Progenitor cell of endocrine pancreas (in vitro differentiated cells): ENCODE measurements at places on chromosomes 7 and 10.

GRCh38 chr7:90401989-90402388, 1.3 kb upstream of the CLDN12 start:
- DNase-seq, result no peak

DNA sequence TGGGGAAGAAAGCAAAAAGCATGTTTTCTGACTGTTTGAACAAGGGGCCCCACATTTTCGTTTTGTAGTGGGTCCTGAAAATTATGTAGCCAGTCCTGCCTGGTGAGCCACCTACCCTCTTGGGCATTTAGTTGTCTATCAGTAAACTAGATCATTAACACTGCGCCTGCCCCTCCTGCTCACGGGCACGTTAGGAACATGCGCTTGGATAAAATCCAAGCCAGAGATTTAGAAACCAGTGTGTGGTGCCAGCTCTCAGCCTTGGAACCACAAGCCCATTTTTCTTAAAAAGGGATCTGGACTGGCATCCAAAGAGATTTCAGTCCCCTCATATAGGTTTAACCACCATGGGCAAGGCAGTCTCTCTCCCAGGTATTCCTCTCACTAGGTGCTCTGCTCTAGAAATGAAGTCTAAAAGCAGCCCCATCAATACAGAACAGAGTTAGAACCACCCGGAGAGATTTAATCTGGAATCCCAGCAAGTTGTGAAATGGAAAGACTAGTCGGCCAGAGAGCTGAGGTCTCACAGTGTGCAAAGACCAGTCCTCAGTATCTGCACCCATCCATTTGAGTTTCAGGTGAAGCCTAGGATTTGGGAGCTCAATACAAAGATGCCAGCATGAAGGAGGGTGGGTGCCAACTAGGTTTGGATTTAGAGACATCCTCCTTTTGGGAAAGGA, 123.9 kb upstream of the TCF7L2 start:
- DNase-seq, result no peak

GRCh38 chr7:1131471-1132265, 28.3 kb downstream of the ZFAND2A start:
- DNase-seq, result no peak

GRCh38 chr7:17044396-17044795, 162.6 kb upstream of the AGR3 start:
- DNase-seq, result no peak

GRCh38 chr7:30800785-30801252, 29.6 kb downstream of the MINDY4 start:
- no peak for DNase-seq

- no peak for DNase-seq
Measured at GRCh38 chr10:129772468-129773358, 191.4 kb downstream of the EBF3 start.

GRCh38 chr10:49083261-49083660, 32.1 kb downstream of the VSTM4 start:
- no peak for DNase-seq

DNA sequence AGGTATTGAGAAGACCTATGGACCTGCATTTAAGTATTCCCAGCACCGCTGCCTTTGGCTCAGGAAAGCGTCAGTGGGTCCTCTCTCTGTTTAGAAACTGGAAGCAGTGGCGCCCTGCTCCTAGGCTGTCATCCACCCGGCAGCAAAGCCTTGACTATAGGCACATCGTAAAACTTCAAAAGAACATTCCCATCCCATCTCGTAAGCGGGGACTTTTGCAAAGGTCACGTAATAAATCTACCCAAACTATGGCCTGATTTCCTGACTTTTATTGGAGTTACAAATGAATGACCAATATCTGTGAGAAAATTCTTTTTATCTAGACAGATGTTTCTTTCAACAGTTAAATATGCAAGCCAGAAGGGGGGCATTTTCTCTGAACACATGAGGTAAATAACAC, 115.8 kb upstream of the TCERG1L start:
- no peak for DNase-seq

- DNase-seq, result no peak
Measured at GRCh38 chr10:95832216-95833041, 75.3 kb upstream of the CC2D2B start.

DNA sequence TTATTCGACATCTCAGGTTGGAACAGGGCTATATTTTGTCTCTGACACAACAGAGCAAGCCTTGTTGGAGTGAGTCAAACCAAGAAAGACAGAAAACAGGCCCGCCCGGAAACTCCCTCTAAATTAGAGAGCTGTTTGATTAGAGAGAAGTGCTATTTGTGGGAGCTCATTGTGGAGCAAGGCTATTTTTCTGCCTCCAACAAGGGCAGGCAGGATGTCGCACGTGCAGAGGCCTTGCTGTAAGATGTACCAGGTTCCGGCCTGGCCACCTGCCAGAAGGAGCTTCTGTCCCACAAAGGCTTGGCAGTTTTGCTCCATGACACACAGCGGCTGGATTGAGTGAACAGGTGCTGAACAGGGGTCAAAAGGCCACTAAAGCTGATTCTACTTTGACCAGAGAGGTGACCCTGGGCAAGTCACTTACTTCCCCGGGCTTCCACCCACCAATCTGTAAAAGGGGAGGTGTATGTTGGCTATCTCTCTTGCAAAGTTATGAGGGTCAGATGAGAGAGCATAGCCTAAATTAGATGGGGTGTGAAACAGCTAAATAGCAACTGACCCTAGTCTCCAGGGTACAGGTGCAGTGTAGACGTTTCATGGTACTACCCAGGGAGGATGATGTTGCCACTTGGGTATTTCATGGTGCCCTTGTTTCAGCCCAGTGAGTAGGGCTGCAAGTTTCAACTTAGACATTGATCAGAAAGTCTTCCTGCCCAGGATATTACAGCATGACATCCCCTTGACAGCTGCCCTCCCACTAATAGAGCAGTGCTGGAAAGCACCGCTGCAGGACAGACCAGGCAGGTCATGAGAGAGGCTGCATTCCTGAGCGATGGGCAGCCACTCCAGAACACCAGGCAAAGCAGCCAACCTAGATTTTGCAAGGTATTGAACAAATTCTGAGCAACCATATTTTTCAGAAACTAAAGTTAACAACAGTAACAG, 62.0 kb downstream of the VSTM4 start:
- DNase-seq, result no peak

- no peak for DNase-seq
Measured at GRCh38 chr7:26122745-26123144, 29.3 kb upstream of the NFE2L3 start.

GRCh38 chr10:132706701-132707100, 79.2 kb downstream of the NKX6-2 start:
- DNase-seq, result no peak

DNA sequence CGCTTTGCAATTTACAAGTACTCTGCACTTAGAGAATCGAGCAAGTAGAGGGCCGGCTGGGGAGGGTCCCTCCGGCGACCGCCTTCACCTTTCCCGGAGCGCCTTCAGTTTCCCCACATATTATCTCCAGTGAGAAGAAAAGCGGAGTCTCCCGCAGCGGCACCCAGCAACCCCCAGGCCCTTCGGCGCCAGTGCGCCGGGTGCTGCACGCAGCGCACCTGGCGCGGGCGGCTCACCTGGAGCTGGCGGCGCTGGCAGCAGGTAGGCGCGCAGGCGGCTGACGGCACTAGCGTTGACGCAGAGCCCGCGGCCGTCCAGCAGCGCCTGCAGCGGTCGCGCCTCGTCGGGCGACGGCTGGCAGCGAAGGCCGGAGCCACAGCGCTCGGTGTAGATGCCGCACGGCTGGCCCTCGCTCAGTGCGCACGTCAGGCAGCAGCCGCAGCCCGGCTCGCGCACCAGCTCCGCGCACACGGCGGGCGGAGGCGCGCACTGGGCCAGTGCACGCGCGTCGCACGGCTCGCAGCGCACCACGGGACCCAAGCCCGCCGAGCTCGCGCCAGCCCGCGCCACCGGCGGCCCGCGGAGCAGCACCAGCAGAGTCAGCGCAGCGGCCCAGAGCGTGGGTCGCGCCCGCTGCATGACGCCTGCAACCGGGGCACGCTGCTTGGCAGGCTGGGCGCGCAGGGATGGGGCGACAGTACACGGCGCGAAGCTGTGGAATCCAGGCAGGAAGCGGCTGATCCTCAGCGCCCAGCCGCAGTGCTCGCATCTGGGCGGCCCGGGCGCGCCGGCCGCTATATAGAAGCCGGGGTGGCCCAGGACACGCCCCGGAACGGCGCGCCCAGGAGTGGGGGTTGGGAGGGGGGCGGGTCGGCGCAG, at the start of gene IGFBP3:
Gene IGFBP3 (minus strand): TSS at position 771 of the 879 bp plus-strand sequence. CDS start 132 bp downstream, at position 639.
- DNase-seq, result peak; percentile 57

DNA sequence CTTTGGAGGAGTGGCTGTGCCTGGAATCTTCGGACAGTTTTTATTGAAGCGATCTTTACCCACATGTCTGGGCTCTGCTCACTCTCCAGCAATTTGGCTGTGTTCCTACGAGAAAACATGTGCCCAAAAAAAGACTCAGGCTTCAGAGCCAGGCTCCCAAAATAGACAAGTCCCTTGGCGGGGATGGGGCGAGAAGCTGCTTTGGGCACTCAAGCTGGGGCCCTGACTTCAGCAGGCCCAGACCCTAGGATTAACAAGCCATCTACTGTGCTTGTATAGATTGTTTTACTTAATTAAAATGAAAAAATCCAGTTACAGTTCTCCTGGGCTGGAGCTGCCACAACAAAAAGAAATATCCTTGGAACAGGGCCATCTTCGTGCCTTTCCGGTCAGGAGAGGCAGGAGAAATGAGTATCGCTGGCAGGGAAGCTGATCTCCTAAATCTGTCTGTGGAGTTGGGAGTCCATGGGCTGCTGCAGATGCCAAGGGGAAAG, 51.4 kb upstream of the PDCD4 start:
- no peak for DNase-seq

GRCh38 chr10:30127120-30127541, 67.7 kb upstream of the JCAD start:
- DNase-seq, result no peak

DNA sequence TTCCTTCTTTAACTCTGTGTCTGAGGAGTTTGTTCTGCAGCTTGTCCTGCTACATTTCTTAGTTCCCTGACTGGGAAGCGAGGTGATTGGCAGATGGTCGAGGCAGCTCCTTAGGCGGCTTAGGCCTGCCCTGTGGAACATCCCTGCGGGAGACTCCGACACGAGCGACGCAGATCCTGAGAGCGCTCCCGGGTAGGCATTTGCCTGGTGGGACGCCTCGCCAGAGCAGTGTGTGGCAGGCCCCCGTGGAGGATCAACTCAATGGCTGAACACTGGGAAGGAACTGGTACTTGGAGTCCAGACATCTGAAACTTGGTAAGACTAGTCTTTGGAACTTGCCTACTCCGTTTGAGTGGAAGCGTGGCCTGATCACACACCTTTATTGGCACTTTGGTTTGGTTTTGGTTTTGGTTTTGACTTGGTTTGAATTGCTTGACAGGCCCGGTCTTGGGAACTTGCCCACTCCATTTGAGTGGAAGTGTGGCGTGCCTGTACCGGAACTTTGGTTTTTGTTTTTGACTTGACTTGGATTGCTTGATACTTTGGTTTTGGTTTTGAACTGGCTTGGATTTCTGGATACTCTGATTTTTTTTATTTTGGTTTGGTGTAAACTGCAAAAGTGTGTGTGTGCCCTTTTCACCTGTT, 42.6 kb downstream of the MAP3K8 start:
- no peak for DNase-seq

DNA sequence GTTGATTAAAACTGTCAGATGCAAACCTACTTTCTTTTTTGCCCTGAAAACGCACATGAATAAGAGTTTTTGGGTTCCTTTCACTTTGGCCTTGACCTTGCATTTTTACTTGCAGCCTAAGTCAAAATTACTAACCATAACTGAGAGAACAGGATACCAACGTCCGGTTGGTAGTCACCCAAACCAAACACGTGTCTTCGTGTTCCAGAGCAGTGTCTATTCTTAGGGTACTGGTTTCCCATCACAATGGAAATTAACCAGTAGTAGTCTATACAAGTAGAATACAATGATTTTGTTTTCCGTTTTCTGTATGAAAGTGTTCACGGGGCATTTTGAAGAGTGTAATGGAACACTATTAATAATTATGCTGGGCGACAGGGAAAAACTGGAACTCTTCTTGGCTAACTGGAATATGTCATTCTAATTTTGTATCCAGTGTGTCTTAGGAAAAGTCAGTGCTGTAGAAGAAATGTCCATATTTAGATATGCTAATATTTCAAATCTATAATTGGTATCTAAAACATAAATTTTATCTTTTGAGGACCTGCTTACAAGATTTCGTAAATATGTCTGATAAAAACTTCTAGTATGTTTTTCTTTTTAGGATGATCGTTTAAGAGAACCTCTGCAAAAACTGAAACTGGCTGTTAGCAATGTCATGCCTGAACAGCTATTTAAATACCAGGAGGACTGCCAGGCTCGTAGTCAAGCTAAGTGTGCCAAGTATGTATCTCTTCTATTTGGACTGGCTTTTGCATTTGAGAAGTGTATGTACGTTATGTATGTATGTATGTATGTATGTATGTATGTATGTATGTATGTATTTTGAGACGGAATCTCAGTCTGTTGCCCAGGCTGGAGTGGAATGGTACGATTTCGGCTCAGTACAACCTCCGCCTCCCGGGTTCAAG, 40.9 kb downstream of the UBN2 start:
- no peak for DNase-seq

GRCh38 chr7:43362652-43363034, 220.3 kb upstream of the STK17A start:
- DNase-seq, result no peak
